ENCODE measurements at places on chromosomes 2 and 18.

DNA sequence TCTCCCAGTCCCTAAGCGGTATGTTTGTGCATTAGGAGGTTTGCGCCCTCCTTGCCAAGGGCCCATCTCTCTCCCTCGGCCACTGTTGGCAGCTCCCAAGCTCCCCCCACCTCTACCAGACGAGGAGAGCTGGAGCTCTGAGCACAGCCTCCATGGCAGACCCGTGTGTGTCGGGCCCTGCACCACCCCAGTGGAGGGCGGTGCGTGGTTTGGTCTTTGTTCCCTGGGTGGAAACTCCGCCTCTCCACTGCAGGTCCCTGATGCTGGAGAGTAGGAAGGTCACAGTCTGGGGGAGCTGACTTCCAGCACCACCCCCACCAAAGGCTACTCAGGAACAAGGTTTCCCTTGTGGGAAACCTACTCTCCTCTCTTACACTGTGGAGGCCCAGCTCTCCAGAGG lies 162.6 kb upstream of the FHL2 start:
- DNase-seq = no peak

DNA sequence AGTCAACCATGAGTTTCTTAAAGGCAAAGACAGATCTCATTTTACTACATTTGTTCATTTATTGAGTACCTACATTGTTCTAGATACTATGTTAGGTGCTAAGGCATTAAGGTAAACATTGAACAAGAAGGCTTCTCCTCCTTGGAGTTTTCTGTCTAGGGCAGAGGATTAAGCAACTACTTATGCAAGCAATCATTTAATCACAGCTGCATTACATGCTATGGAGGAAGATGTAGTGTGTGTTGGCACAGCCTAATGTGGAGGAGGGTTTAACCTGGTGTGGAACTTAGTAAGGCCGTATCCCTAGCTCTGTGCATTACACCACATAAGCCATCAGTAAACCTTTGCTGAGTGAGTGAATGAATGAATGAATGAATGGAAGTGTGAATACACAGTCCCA lies 106.5 kb upstream of the MAP3K20 start:
- no peak for DNase-seq

DNA sequence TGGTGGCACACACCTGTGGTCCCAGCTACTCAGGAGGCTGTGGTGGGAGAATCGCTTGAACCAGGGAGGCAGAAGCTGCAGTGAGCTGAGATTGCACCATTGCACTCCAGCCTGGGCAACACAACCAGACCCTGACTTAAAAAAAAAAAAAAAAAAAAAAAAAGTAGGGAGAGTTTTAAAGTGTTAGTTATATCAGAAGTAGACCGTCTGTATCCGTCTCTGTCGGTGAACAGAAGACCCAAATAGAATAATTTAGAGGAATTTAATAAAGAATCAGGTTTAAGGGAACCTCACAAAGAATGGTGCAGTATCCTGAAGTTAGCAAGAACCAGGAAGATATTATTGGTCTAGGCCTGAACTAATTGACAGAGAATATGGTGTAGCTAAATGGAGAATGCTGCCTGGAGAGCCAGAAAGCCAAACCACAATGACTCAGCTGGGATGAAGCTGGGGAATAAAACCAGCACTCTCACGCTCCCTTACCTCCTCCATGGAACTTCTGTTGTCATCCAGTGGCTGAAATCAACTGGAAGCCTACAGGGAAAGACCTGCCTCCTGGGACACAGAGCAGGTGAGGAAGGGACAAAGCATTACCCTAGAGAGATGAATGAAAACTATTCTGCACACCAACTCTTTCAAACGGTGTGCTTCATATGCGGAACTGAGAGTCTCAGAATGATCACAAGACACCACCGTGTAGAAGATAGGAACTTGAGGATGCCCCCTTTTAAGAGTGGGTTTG lies 39.1 kb upstream of the PLEKHM3 start:
- no peak for DNase-seq

DNA sequence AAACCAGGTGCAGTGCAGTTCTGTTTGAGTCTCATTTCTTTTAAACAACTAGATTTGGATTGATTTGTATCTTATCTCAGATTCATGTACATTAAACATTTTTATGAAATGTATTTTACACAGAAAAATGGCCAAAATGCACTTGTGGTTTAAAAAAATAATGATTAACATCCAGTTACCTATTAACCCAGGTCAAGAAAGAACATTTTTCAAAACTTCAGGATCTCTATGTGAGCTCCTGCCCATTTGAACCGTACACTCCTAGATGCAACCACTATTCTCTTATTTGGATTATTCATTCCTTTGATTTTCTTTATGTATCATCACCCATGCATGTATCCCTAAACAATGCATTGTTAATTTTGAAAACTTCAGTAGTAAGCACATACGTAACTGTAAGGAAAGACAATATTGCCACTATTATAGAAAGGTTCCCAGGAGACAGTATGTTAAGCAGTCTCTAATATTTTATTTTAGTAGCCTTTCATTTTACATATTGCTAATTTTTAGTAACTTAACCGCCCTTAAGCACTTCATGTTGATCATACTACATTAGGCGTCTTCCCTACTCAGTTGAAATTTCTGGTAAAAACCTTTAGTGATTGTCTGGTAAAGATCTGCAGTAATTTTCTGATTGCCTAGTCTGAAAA lies 22.7 kb downstream of the RNF138 start:
- DNase-seq = no peak

DNA sequence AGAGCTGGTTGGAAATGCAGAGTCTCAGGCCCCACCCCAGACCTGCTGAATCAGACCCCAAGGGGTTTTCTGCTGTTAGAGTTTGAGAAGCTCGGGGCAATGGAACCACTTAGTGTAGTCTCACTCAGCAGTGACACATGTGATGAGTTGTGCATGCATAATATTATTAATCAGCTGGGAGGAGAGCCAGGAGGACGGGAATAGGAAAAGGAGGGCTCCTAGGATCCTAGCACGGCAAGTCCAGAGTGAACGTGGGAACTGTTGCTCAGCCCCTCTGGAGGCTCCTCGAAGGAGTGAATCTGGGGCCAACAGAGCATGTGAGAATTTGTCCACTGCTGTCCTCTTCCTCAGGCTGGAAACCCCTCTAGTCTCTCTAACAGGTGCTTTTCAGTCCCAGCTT lies 87.1 kb downstream of the HS1BP3 start:
- DNase-seq = no peak

- DNase-seq = no peak
These were observed 71.4 kb downstream of the TRIB2 start for GRCh38 chr2:12787891-12788801.

DNA sequence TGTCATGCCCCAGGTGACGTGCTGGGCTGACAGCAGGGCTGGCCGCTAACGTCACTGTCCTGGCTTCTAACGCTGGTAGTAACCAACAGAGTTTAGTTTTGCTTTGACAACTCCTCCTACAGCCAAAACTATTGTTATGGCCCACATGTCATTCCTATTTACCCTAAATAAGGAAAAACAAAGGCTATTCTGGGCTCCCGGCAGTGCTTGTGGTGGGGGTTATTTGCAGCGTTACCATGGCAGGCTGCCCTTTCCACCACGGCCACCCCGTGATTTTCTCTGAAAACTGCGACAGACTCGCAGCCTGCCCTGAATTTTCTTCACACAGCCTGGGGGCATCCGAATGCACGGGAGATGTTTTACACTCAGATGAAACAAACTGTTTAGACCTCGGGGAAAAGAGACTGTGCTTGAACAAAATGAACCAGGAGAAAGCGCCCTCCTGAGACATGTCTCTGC lies 115.2 kb downstream of the FAM210A start:
- DNase-seq = no peak

GRCh38 chr2:206805887-206806607 lies 40.6 kb downstream of the FASTKD2 start:
- DNase-seq = no peak

- DNase-seq = no peak
These were observed 266.9 kb upstream of the DPP10 start for GRCh38 chr2:114175507-114175906.

DNA sequence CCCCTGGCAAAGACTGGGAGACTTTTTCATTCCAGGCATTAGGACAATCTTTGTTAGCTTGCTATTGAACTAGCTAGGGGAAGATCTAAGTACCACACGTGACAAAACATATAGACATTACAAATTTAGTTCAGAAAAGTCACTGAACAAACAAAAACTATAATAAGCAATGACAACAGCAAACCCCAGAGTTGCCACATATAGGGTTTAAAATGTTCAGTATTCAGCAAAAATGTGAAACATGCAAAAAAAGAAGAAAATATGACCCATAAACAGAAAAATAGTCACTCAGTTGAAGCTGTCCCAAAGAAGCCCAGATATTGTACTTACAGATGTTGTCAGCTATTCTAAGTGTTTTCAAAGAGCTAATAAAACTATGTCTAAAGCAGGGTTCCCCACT lies 431.1 kb upstream of the CDH2 start:
- DNase-seq = no peak

DNA sequence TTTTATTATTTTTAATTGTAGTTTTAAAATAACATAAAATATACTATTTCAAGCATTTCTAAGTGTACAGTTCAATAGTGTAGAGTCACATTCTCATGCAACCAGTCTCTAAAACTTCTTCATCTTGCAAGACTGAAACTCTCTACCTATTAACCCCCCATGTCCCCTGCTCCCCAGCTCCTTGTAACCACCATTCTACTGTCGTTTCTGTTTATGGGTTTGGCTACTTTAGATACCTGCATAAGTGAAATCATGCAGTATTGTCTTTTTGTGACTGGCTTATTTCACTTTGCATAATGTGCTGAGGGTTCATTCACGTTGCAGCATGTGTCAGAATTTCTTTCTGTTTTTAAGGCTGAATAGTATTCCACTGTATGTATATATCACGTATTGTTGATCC lies 139.4 kb downstream of the SMAD7 start:
- DNase-seq = no peak

- DNase-seq = no peak
These were observed 139.6 kb downstream of the PAX3 start for GRCh38 chr2:222159221-222159620.

DNA sequence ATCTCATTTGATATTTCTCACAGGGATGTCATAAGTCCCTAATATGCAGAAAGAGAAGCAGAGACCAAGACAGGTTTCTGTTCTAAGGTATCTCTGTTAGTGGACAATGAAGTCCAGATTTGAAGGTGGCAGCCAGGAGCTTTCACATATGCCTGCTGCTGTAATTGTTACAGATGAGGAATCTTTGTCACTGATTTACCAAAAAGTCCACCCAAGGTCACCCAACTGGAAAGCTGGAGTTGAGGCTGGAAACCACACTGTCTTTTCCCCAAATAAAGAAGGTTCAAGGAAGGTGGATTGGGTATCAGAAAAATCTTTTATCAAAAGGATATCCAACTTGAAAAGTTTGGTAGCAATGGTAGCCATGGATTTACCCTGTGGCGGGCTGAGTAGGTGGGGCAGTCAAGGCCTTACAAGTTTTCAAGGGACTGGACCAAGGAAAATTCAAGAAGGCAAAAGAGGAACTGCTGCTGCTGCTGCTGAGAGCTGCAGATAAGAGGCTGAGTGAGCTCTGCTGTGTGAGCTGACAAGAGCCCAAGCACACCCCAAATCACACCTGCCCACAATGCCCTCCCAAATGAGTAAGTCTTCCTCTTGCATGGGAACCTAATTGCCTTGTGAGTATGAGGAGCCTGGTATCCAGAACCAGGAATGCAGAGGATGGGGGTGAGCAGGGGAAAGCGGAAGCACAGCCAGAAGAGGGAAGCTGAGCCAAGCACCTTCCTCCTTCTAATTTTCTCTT lies 241.2 kb downstream of the ANAPC1 start:
- DNase-seq = no peak

DNA sequence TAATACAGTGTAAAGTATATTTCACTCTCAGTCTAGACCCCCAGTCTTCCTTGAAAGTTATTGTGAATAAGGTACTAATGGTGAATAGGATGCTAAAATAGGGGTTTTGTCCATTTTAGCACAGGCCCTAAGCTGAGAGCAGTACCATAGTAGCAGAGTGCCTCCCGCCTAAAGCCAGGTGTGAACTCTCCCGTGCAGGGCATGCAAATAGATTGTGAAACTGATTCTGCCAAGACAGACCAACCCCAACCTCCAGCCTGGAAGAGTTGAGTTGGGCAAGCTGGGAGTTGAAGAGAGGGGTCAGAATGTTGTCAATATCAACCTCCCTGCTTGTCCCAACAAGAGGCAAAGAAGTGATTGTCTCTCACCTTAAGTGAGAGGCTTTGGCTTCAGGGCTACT lies 97.4 kb upstream of the CYRIA start:
- DNase-seq = no peak

DNA sequence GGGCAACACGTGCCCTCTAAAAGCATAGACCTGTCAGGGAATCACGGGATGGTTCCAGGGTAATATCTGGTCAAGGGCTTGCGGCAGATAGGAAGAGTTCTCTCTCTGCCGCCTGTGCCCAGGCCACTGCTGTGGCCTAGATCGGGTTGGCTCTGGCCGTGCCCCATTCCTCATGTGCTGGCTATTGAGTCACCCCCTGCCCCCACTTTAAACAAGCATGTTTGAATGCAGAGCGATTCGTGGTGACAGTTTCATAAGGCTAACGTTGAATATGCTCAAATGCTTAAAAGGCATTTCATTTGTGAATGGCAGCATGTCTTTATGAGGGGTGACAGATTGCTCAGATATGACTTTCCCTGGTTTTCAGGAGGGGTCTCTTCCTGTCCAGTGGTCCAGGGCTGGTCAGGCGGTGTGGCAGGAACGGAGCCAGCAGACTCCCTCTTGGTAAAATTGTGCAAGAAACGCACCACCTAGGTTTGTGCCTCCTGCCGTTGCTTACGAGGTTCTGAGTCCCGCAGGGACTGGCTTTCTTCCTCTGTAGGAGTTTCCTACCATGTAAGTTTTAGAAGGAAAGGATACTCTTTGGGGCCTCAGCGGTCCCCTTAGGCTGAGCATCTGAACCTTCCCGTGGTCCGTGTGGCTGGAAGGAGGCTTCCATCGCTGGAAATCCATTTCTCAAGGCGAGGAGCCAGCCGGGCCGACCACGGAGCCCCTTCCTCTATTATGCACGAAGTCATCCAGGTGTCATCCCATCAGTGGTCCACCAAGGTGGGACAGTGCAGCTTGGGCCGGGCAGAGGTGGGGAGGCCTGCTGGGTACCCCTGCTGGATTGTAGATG lies 50.2 kb downstream of the AGAP1 start:
- DNase-seq = no peak

- DNase-seq = no peak
These were observed 293.9 kb upstream of the SYT4 start for GRCh38 chr18:43571078-43571689.

GRCh38 chr2:133438026-133438425 lies 130.2 kb downstream of the NCKAP5 start:
- no peak for DNase-seq

DNA sequence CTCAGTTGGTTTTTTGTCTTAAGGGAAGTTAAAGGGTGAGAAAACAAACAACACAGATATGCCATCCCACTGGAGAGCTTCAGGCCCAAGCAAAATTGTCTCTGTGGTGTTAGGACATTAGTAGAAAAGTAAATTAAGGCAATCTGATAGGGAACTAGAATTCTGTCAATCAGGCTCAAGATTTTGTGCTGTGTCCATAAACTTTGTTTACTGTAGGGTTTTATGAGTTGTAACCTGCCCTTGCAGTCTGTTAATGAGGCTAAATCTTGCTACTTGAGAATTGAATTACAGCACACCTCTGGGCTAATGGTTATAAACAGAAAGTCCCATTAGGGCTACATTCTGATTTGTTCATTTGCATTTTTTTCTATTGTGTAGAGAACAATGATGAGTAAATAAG lies 78.0 kb upstream of the OTX1 start:
- DNase-seq = no peak

- DNase-seq = no peak
These were observed 32.2 kb downstream of the FSHR start for GRCh38 chr2:49122107-49122506.
